ENCODE measurements at places on chromosomes 5 and 9. TPM values are rescaled to one million over a fixed set of nuclear protein-coding genes. Genes with fewer than 3 reads are reported as not detected.

The C9 gene
- not detected for total RNA-seq

DNA sequence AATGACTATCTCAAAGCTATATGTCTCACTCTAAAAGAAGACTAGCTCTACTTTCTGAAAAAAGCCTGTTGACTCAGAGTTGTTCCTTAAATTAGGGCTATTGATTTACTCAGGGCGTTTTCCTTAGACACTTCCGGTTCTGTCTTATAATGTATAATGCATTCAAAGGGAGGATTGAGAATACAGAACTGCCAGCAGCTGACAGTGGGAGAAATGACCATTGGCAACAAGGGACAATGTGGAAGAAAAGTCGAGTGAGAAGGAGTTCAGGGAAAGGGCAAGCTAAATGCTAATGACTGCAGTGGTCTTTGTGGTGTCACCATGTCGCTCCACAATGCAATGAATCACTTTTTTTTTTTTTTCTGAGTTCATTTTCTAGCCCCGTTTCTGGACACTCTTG lies 65.7 kb upstream of the ANKH start:
- DNase-seq: no peak

GRCh38 chr9:34437006-34437925 lies 21.1 kb downstream of the FAM219A start:
- no peak for DNase-seq

GRCh38 chr5:56454219-56454862 lies 221.2 kb upstream of the ANKRD55 start:
- no peak for DNase-seq

- DNase-seq: no peak
Measured at GRCh38 chr5:174371600-174372094, 326.1 kb downstream of the NSG2 start.

DNA sequence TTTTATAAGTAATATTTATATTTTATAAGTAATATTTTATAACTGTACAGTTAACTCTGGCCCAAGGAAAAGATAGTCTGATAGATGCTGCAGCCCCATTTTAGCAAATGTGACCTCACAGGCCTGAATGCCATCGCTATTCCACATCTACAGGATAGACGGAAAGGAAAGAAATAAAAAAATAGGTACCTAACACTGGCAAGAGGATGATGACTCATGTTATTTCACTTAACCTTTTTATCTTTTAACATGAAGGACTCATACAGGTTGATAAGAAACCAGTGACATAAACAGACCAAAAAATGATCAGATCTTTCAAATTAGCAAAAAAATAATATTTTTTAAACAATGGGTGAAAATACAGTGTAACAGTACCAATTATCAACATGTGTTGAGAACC lies 2.7 kb downstream of the CD274 start:
- no peak for DNase-seq

Measured in type B pancreatic cell (in vitro differentiated cells).